ENCODE measurements at places on chromosomes 1 and 21.

- DNase-seq = no peak
Observed at GRCh38 chr1:198833706-198834503, 195.1 kb downstream of the PTPRC start.

DNA sequence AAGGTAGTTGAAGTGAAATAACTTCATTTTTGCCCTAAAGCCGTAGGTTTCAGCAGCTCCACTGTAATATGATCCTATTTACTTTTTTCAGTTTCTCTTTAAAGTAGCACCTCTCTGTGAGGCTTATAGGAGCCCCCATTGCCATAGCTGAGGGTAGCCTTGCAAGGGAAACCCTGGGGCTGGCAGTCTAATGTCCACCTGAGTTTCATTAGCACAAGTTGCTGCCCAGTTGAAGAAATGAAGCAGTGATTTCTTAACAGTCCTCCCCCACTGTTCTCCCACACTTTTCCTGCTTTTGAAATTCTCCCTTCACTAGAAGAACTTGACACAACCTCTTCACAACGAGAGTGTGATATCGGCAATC, 1.5 kb downstream of the HMCN1 start:
- no peak for DNase-seq

GRCh38 chr1:29808141-29808995, 572.0 kb downstream of the PTPRU start:
- DNase-seq = no peak

DNA sequence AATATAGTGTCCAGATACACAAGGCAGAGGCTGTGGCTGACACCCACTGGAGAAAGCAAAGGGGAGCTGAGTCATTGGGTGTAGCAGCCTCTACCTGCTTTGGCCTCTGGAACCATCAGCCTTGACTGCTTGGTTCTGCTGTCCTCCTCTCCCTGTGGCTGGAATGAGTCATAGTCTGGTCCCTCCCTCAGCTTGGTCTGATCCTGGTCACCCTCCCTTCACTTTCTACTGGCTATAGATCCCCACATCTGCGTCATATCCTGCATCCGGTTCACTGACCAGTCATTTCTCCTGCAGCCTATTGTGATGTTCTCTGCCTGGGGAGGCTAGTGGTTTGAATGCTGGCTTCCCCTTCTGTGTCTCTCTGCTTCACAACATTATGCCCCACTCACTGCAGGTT, 372.8 kb upstream of the DAB1 start:
- no peak for DNase-seq

DNA sequence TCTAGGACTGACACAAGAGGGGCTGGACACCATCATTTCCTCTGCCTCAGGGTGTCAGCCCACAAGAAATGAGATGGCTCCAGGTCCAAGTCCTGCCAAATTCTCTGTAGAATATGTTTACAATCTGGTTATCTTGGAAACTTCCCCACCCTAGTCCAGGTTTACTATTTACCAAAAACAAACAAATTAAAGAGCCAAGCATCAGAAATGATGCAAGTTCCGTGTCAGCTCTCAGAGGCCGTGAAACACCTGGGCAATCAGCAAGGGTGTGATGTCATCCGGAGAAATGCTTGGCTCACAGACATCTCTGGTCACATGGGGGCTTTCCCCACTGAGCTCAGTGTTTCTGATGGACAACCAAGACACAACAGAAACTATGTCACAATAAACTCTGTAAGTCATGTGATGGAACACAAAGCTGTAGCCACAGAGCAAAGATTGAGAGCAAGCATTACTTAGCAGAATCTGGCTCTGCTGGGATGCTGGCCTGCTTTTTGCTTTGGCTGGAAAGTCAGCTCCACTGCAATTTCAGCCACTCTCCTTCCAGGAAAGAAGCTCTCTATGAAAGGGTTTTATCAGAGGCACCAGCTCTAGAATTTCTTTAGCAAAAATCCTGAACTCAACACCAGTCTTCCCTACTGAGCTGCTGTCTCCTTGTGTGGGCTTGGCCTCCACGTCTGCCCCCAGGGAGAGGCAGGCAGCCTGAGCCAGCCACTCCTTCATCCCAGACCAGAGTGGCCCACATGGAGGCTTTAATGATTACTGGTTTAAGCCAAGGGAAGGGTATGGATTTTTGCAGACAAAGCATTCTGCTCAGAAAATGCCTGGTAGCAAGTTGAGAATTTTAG, 55.9 kb downstream of the NENF start:
- DNase-seq = no peak

GRCh38 chr1:57133686-57134085, 167.9 kb upstream of the C8B start:
- no peak for DNase-seq

GRCh38 chr1:197920067-197920396, 2.9 kb downstream of the LHX9 start:
- no peak for DNase-seq

GRCh38 chr1:35112668-35113067, 33.5 kb downstream of the ZMYM1 start:
- no peak for DNase-seq

DNA sequence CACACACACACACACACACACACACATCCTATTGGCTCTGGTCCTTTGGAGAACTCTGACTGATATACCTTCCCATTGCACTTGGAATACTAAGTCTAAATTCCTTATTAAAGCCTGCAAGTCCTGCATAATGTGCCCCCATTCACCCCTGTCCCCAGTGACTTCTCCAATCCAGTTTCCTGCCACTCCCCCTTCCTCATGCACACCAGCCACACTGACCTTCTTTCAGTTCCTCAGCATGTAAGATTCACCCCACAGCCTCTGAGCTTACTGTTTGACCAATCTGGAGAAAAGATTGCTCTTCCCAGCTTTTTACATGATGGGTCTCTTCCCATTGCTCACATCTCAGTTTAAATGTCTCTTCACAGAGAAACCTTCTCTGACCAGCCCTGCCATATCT, 146.6 kb downstream of the TBX15 start:
- no peak for DNase-seq
